Central memory CD4-positive, alpha-beta T cell (primary cell): ENCODE measurements at places on chromosomes 5 and 9.

DNA sequence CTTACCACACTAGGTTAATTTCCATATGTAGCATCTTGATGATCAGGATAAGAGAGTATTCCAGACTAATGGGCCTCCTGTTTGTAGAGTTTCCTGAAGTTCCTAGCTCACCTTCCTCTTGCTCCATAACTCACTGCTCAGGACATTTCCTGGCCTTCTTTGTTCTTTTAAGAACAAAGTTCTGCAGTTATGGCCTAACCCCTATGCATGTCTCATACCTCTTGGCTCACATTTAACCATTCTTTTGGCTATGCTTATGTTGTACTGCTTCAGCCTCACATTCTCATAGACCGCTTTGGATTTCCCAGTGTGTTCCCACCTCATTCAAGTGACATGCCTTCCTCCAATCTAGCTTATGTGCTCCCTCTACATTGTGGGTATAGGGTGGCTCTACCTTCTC is 40.5 kb upstream of the HMGCS1 start:
- no peak for DNase-seq

DNA sequence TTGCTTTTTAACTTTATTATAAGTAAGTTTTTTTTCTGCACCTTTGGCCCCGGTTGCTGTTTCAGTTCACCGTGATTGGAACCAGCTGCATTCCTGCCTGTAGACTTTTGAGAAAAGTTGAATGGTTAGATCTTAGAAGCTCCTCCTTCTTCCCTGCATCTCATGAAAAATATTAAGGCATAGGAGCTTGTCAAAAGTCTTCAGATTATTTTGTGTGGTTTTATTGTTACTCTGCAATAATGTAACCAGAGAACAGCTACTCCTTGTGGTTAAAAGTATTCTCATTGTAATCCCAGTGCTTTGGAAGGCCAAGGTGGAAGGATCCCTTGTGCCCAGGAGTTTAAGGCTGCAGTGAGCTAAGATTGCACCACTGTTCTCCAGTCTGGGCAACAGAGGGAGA is 3.3 kb upstream of the SLC2A8 start:
- DNase-seq: no peak

- DNase-seq: no peak
Measured at GRCh38 chr5:102341681-102342288, 45.7 kb upstream of the SLCO4C1 start.

GRCh38 chr5:167587772-167588437 is 703.5 kb upstream of the WWC1 start:
- no peak for DNase-seq

GRCh38 chr5:171574376-171574775 is 154.9 kb downstream of the FGF18 start:
- no peak for DNase-seq

GRCh38 chr5:164132358-164132757 is 626.9 kb downstream of the MAT2B start:
- DNase-seq: no peak

GRCh38 chr9:123893115-123893514 is 36.8 kb downstream of the DENND1A start:
- no peak for DNase-seq

DNA sequence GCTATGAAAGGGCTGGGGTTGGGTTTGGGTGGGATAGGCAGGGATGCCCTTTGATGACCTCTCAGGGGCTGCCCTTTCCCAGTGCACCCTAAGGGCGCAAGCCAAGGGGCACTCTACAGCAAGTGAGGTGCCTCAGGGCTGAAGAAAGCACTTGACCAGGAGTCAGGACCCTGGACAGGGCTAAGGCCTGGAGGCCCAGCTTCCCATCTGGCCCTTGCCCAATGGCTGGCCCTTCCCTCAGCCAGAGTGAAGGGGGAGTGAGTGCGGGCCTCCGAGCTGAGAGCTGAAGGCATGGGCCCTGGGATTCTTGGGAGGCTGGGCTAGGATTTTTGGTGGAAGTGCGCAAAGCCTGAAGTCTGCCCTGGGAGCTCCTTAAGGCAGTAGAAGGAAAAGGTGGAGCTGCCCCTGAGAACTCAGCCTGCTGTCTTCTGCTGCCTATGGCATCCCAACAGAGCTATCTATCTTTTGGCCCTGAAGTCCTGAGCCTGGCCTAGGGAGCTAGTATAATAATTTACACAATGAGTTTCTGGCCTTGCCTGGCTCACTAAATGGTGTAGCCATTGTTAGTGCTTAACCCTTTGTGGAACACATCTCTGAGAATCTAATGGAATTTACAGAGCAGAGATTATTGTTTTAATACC is 16.4 kb downstream of the JADE2 start:
- DNase-seq: no peak

DNA sequence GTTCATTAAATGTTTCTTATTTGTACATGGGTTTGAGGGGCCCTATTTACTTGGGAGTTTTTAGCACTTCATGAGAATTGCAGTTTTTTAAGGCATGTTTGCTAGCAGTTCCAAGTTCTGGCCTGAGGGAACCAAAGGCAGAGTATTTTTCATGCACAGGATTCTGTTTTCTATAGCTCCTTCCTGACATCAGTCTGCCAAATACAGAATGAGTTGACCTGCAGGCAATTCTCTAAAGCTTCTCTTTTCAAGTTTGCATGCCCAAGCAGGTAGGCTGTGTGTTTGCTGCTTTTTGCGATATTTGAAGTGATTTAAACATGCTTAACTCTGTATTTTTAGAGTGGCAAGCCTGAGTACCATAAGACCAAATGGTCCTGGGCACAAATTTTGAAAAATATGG is 75.8 kb downstream of the AOPEP start:
- DNase-seq: no peak

DNA sequence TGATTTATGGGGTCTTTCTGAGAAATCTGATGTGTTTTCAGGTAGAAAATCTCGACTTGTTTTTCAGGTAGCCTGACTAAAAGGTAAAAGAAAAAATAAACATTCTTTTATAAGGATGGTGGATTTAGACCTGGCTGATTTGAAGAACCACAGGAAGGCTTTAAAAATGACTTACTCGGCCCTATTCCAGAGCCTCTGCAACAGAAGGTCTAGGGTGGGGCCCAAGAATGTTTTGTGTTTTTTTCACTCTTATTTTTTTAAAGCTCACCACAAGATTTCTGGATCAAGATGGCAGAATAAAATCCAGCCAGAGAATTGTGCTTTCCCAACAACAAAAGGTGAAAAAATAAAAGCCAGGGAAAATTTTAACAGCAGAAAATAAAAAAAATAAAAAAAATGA is 59.1 kb downstream of the FNBP1 start:
- DNase-seq: no peak

GRCh38 chr9:35342221-35342958 is 147.5 kb upstream of the RUSC2 start:
- DNase-seq: no peak

GRCh38 chr9:116020801-116021200 is 132.8 kb upstream of the PAPPA start:
- no peak for DNase-seq

DNA sequence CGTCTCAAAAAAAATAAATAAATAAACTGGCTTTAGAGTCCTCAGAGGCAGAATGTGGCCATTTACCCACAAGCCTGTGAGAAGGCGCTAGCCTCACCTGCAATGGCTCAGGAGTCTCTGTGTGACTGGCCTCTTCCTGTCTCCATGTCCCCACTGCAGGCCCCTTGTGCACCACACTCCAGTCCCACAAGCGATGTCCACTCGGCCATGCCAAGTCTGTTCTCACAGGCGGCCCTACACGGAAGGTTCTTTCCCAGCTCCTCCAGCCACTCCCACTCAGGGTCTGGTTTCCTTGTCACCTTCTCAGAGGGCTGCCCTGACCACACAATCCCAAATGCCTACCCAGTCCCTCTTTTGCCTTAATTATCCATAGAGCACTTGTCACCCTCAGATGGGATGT is 38.2 kb downstream of the POLR1E start:
- no peak for DNase-seq

GRCh38 chr5:926417-927171 is 33.9 kb downstream of the TRIP13 start:
- DNase-seq: no peak

- DNase-seq: no peak
Measured at GRCh38 chr9:135903786-135904520, 3.4 kb downstream of the CAMSAP1 start.

DNA sequence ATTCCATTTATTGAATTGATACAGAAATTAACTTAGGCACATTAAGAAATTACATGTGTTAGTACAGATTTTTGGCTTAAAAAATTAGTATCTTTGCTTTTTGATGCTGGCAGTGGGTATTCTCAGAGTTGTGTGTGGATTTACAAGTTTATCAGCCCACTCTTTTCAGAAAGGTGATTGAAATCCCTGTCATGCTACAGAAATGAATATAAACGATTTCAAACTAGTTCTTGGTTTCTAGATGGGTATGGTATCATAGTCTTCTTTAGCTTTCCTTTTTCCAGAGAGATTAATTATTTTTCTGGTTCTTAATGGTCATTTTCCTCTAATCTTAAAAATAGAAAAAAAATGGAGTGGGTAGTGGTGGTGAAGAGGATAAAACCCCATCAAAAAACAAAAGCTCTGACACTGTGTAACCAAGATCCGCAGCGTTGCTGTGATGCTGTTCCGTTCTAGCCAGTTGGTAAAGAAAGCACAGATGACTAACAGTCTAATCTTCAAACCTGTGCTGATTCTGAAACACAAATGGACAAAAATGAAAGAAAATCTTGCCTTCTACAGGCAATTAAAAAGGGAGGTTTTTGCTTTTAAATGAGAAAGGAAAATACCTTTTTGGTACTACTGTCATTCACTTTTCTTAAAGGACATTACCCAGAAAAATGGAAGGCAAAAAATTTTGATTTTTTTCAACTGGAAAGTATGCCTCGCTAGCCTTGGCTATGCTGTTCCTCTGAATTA is 5.2 kb downstream of the LRRTM2 start:
- DNase-seq: no peak

DNA sequence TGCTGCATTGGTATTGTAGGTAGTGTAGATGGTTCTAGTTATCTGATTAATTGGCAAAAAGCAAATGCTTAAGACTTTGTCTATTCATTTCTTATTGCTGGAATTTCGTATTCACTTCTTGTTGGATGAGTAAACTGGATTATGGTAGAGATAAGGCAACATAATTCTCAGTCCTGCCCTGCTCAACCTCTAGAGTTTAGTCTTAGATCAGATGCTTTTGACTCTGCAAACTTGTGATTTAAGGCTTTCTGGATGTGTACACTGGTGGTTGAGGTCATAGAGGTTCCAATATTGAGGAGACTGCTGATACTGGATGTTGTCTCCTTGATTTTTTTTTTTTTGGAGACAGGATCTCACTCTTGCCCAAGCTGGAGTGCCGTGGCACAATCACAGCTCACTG is 35.0 kb downstream of the KIF2A start:
- no peak for DNase-seq

DNA sequence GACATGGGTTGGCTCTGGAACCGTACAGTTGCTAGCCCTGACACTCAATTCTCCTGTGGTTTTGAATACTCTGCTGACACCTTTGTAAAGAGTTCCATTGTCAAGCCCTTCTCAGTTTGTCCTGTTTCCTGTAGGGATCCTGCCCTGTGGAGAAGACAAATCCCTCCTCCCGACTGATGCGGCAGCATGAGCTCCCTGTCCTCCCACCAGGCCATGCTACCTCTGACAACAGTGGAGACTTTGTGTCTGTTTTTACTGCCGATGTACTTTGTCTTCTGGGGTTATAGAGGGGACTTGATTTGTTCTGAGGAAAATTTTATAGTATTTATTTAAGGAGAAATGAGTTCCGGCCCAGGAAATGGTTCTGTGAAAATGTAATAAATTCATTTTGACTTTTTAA is 57.8 kb downstream of the PRLR start:
- no peak for DNase-seq

DNA sequence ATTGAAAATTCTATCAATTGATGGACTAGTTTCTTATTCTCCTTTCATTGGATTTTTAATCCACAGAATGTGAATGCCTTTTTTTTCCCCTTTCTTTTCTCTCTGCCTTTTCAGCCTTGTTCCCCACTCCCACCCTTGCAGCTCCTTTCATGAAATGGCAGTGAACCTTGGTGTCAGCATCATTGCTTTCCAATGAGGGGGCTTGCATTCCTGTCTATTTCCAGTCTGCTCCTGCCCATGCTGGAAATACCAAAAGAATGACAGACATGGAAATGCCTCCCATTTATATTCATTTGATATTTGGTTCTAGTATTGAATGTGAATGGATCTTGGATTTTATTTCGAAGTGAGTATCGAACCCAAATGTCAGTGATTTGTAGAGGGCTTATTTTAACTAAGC is 162.7 kb upstream of the SGCD start:
- no peak for DNase-seq

- DNase-seq: no peak
Measured at GRCh38 chr9:123418052-123418430, 62.0 kb downstream of the CRB2 start.

DNA sequence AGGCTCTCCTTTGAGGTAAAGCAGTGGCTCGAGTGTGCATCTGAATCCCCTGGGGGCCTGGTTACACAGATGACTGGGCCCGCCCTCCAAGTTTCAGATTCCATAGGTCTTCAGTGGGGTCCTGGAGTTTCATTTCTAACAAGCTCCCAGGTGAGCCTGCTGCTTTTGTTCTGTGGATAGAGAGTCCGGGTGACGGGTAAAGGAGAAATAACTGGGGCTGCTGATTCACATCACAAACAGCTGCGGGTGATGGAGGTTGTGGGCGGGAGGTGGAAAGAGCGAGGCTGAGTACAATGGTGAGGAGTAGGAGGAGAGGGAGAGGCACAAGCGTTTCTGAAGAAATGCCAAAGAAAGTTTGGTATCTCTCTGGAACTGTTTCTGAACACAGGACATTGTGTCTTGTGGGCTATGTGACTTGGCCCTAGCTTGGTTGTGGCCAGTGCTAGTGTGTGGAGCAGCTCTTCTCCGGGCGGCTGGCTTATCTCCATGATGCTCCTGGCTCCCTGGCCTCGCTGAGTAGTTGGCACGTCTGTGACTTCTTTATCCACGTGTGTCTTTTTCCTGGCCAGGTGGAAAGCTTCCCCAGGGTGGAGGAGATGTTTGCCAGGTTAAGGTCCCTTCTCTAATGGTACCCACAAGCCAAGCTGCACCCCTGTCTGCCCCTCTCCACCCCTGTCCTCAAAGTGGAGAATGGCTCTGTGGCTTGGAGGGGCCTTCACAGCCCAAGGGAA is 61.7 kb downstream of the HSPA4 start:
- DNase-seq: no peak

GRCh38 chr5:113161806-113162205 is 185.2 kb downstream of the DCP2 start:
- no peak for DNase-seq

DNA sequence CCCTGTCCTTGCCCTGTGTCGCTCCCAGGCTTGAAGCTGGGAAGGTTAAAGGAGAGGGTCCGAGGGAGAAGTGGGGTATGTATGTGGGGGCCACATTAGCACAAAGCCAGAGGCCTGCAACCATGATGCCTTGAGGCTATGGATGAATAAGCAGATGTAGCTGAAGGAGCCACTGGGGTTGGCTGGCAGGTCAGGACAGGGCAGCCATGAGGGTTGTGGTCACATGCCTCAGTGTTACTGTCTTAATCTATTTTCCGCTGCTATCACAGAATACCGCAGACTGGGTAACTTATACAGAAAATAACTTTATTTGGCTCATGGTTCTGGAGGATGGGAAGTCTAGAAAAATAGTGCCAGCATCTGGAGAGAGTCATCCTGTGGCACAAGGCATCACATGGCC is 9.2 kb upstream of the GRHPR start:
- DNase-seq: no peak

- DNase-seq: no peak
Measured at GRCh38 chr5:53035868-53036381, 46.8 kb downstream of the ITGA2 start.

- no peak for DNase-seq
Measured at GRCh38 chr9:33722359-33722675, 73.0 kb upstream of the PRSS3 start.

GRCh38 chr5:142922223-142922952 is 152.2 kb downstream of the ARHGAP26 start:
- DNase-seq: no peak

- peak; percentile 96 for DNase-seq
Measured at GRCh38 chr5:178153530-178154340, at the start of gene NHP2. Gene NHP2, minus strand, starts transcription at chr5:178153885. Its CDS starts 68 bp downstream, at chr5:178153817.
